ENCODE measurements at places on chromosomes 1 and 21. TPM values are rescaled to one million over a fixed set of nuclear protein-coding genes. Genes with fewer than 3 reads are reported as not detected.

DNA sequence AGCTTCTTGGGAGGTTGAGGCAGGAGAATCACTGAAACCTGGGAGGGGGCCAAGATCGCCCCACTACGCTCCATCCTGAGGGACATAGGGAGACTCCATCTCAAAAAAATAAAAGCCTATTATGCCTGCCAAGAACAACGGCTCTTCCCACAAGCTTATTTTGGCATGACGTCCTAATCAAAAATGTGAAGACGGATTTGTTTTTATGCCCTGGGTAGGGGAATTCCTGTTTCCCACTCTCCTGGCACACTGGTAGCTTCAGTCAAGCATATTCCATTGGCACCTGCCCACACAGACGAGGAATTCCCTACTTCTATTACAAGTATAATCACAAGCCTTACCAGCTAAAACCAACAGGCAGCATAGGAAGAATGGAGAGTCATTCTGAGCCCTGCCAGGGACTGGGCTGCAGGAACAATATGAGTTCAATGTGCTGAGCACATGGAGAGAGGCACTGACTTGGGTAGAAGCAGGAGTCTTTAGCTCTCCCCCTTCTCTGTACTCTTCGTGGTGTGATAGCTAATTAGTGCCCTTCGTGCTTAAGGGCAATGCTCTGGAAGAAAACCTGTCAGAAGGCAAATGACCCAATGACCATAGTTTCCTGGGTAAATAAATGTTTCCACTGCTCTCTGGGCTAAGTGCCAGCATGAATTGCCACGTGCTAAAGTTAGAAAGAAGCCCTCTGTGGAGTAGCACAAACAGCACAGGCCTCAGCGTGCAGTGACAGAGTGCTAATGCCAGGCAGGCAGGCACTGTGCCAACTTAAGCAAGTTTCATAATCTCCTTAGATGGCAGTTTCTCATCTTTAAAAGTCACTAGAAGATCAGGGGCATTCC is 16.8 kb downstream of the TNFSF4 start:
- H3K4me1 ChIP-seq: no peaks in the 10 kb centered on the region
- no peaks in the 10 kb centered on the region for H3K36me3 ChIP-seq
- no peak overlapping the region for H3K27ac ChIP-seq
- no peak for DNase-seq

GRCh38 chr1:236945002-236945401 is 59.2 kb downstream of the MT1HL1 start:
- H3K4me3 ChIP-seq: no peak overlapping the region
- no peaks in the 10 kb centered on the region for H3K36me3 ChIP-seq
- H3K27ac ChIP-seq: no peak overlapping the region

Gene OR2L2
- 0.22 TPM for total RNA-seq

DNA sequence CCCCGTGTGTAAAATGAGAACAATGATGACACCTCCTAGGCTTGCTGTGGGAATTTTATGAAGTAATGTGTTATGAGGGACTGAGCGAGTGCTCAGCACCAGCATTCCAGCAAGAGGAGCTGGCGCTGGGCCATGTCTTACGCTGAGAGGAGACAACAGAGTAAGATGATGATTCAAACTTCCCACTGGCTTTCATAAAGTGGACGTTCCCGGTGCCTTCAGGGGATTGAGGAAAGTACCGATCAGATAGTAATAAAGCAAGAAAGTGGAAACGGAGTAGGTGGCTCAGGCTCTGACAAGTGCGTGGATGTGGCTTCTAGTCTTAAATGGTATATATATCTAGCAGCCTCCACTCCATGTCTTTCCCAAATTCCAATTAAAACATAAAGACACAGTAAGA is 23.8 kb downstream of the EPHA10 start:
- H3K4me3 ChIP-seq: no peak overlapping the region
- peaks cover 46% of the 10 kb centered on the region for H3K27me3 ChIP-seq
- no peaks in the 10 kb centered on the region for H3K4me1 ChIP-seq
- H3K36me3 ChIP-seq: no peaks in the 10 kb centered on the region
- no peak for DNase-seq

DNA sequence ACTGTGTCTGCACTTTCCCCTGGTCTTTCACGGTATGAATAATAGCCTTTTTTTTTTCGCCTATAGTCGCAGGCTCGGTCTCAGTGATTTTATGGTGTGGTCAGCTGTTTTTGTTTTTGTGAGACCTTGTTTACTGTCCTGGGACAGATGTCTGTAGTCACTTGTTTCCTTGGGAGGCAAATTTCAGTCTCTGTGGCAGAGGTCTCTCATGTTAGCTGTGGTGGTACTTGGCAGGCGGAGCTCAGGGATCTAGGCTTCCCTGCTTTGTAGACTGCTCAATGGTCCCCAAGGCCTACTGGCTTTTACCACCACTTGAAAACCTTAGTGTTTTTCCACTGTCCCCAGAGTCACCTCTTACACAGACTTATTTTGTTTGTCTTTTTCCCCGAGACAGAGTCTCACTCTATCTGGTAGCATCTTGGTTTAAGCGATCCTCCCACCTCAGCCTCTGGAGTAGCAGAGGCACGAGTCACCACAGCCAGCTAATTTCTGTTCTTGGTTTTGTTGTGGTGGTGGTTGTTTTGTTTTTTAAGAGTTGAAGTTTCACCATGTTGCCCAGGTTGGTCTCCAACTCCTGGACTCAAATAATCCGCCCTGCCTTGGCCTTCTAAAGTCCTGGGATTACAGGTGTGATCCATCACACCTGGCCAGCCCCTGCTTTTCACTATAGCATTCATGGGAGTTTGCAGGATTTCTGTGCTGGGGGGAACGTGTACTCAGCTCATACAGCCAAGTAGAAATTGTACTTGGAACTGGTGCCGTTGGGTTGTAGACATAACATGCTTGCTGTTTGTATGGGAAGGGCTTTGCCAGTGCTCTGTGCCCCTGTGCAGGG is 10.3 kb downstream of the RNU1-2 start:
- H3K4me1 ChIP-seq: peaks cover 8% of the 10 kb centered on the region
- DNase-seq: no peak
- no peak overlapping the region for H3K27ac ChIP-seq
- H3K36me3 ChIP-seq: no peaks in the 10 kb centered on the region

Gene F13B
- total RNA-seq: not detected

Gene TSPEAR
- total RNA-seq: not detected

Gene NMNAT2
- 3.3 TPM for total RNA-seq

GRCh38 chr21:44299458-44300261 is at the start of gene PFKL:
PFKL (plus strand) TSS chr21:44300053; CDS start chr21:44300106, 53 bp downstream.
- H3K36me3 ChIP-seq: no peaks in the 10 kb centered on the region
- H3K27ac ChIP-seq: peak within 1 kb of the TSS; percentile 92

Gene PDE4DIP
- 26.8 TPM for total RNA-seq

- DNase-seq: no peak
- H3K4me1 ChIP-seq: peaks cover 6% of the 10 kb centered on the region
- no peak overlapping the region for H3K27ac ChIP-seq
- H3K36me3 ChIP-seq: no peaks in the 10 kb centered on the region
- H3K4me3 ChIP-seq: no peak overlapping the region
Observed at GRCh38 chr1:18440385-18441226, 40.1 kb upstream of the KLHDC7A start.

Gene RNU1-3
- total RNA-seq: 3,923 TPM

DNA sequence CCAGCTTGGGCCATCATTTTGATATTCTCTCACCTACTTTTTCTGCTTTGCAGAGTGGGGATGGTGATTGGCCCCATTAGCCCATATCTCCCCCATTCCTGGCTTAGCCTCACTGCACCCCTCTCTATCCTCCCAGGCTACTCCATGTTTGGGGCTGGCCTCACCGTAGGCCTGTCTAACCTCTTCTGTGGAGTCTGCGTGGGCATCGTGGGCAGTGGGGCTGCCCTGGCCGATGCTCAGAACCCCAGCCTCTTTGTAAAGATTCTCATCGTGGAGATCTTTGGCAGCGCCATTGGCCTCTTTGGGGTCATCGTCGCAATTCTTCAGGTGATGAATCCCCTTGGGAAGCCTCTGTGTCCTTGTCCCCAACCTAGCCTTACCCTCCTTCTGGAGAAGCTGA is 2.1 kb upstream of the B4GALT2 start:
- peaks cover 8% of the 10 kb centered on the region for H3K36me3 ChIP-seq
- no peaks in the 10 kb centered on the region for H3K27me3 ChIP-seq
- peaks cover 36% of the 10 kb centered on the region for H3K4me1 ChIP-seq
- peak overlapping the region; percentile 90 for H3K4me3 ChIP-seq
- no peak overlapping the region for H3K27ac ChIP-seq
- no peak for DNase-seq

GRCh38 chr21:33857846-33858666 is 57.5 kb downstream of the ATP5PO start:
- H3K36me3 ChIP-seq: no peaks in the 10 kb centered on the region
- H3K27me3 ChIP-seq: peaks cover 6% of the 10 kb centered on the region
- H3K4me3 ChIP-seq: no peak overlapping the region
- DNase-seq: no peak
- H3K27ac ChIP-seq: no peak overlapping the region

Data from progenitor cell of endocrine pancreas (in vitro differentiated cells).